HT-29 (cell line): ENCODE measurements at places on chromosomes 3 and 15.
A peak's percentile ranks its signal among the peaks of the same experiment; 100 is the strongest.

GRCh38 chr3:46463120-46463867 lies 1.4 kb downstream of the LTF start:
- DNase-seq = no peak

DNA sequence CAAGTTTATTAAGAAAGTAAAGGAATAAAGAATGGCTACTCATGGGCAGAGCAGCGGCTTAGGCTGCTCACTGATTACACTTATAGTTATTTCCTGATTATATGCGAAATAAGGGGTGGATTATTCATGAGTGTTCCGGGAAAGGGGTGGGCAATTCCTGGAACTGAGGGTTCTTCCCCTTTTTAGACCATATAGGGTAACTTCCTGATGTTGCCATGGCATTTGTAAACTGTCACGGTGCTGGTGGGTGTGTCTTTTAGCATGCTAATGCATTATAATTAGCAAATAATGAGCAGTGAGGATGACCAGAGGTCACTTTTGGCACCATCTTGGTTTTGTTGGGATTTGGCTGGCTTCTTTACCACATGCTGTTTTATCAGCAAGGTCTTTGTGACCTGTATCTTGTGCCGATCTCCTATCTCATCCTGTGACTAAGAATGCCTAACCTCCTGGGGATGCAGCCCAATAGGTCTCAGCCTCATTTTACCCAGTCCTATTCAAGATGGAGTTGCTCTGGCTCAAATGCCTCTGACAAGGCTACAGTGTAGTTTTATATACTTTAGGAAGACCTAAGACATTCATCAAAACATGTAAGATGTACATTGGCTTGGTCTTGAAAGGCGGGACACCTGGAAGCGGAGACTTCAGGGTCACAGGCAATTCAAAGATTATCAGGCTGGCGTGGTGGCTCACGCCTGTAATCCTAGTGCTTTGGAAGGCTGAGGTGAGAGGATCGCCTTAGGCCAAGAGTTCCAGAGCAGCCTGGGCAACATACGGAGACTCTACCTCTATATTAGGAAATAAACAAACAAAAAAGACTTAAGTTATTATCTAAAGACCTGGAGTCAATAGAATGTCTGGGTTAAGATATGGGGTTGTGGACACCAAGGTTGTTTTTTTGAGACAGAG lies 3.2 kb upstream of the BLOC1S6 start:
- DNase-seq = no peak

DNA sequence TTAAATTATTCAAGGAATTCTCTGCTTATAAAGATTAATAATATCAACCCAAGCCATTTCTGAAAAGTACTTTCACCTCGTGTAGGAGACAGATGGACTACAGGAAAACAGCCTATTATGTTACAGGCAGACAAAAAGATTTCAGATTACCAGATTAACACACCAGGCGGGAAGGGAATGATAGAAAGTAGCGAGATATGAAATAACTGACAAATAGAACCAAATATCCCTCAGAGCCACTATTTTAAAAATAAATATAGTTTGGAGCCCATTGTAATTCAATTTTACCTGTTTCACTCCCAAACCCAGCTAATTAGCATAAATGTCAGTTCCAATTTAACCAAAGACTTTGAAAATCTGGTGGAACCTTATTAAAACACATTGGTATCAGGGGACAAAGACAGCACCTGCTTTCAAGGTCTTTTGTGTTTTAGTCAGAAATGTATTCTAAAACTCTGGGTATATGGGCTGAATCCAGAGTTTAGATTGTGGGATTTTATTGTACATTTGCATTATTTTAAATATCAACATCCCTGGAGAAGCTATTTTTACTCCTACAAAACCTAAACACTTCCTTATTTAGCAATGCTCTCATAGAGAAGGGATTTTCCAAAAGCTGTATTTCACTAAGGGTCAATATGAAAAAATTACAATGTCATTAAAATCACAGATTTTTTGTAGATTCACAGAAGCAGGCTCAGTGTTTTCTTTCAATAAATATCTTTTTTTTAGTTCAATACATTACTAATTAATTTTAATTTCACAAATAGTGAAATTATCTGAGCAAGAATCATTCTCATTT lies 138.4 kb downstream of the TNIK start:
- no peak for DNase-seq

GRCh38 chr15:90955624-90956273 lies 1.1 kb downstream of the RCCD1 start:
- peak; percentile 68 for DNase-seq

GRCh38 chr3:88807491-88808105 lies 299.8 kb upstream of the EPHA3 start:
- no peak for DNase-seq

GRCh38 chr3:58724336-58724735 lies 57.8 kb upstream of the FAM3D start:
- no peak for DNase-seq

GRCh38 chr3:46303240-46303639 lies 50.7 kb upstream of the CCR2 start:
- no peak for DNase-seq

DNA sequence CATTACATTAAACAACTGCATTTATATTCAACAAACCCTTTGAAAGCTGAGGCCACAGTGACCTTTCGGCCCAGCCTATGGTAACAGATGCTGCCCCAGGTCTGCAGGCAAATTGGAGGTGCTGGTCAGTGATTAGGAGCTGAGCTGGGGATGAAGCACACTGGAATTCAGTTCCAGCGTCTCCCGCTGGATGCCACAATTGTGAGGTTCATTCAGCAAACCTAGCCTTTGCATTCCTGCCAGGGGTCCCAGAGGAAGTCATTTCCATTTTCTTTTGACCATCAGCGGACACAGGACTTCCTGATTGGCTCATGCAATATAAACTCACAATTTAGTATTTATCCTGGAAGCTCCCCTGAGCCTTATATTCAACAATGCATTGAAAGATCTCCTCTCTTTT lies 89.5 kb downstream of the IL20RB start:
- DNase-seq = no peak

DNA sequence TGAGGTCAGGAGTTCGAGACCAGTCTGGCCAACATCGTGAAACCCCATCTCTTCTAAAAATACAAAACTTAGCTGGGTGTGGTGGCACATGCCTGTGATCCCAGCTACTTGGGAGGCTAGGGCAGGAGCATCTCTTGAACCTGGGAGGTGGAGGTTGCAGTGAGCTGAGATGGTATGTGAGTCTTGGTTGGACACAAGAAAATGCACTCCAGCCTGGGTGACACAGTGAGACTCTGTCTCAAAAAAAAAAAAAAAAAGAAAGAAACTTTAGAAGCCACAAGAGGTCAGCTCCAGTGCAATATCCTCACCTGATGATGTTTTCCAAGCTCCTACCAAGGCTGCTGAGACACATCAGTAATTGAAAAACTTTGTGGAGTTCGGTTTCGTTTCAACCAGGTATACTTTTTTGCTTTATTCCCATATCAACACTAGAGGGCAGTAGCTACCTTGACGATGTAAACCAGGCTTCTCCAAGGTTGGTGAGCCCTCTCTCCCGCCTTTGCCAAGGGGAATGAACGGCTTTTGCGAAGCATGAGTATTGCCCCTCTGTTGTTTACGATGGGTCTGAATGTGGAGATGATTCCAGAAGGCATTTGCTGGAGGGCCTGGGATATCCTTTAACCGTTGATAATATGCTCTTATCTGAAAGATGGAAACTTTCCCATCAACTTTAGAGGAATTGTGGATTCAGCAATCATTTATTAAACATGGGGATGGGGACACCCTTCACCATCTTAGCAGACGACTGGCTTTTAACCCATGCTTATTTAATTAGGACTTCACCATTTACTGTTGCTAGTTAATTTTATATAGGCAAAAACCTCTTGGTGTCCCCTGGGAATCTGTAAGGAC lies 202.8 kb downstream of the SV2B start:
- DNase-seq = peak; percentile 71

- DNase-seq = no peak
These were observed 37.6 kb upstream of the ADCY5 start for GRCh38 chr3:123486460-123486859.
